H7 (cell line): ENCODE measurements at places on chromosomes 1 and 21. TPM values are rescaled to one million over a fixed set of nuclear protein-coding genes. Genes with fewer than 3 reads are reported as not detected.

Gene GNG12
- 42.8 and 48.1 TPM in 2 replicates for total RNA-seq

DNA sequence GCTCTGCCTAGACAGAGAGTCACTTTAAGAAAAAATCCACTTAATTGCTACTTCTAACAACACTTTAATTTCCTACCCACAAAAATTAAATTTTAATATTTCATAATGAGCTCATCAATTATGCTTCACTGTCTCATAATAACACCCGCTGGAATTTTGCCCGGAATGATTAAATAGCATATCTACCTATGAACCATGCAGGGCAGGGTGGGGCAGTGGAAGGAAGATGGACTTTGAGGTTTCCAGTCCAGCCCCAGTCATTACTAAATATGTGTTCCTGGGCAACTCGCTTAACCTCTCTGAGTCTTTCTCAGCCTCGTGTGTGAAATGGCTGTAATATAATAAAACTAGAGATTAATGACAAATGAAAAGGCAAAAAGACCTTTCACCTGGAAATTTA is 32.8 kb upstream of the SLC45A1 start:
- DNase-seq, result no peak

DNA sequence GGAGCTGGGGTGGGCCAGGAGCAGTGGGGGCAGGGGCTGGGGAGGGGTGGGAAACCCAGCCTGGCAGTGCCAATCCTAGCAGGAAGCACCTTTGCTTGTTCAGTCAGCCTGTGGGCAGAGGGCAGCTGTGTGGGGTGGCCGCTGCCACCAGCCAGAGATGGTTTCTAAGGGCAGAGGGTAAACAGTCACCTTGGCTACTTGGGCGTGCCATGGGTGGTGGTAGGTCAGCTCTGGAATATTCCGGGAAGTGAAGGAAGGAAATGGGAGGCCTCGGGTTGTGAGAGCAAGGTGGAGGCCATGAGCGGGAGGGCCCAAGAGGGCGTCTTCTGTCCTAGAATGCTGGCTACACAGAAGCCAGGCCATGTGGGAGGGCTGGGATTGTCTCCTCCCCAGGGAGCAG is 20.7 kb upstream of the WNT4 start:
- DNase-seq, result no peak

DNA sequence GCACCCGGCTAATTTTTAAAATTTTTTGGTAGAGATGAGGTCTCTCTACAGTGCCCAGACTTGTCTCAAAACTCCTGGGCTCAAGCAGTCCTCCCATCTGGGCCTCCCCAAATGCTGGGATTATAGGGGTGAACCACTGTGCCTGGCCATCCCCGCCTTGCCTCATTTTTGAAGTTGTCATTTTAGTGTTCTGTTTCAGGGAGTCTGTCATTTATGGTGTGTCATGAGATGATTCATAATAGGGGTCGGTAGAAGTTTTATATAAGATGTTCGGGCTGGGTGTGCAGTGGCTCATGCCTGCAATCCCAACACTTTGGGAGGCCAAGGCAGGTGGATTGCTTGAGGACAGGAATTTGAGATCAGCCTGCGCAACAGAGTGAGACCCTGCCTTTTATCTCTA is 8.5 kb downstream of the PRCC start:
- DNase-seq, result no peak

DNA sequence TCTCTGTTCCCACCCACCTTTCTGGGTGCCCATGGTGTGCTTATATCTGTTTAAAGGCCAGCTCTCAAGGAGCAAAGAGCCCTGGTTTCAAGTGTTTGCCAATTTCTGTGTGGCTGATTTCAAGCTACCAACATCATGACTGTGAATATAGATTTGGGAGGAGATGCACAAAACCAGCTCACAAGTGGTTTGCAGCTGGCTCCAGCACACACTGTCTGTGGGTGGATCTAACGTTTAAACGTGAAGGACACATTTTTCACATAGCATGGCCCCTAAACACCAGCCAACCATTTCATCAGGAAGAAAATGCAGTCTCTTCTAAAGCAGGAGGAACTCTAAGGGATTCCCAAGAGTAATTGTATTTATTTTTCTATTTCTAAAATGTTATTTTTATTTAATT is 65.2 kb downstream of the FCRL5 start:
- no peak for DNase-seq

DNA sequence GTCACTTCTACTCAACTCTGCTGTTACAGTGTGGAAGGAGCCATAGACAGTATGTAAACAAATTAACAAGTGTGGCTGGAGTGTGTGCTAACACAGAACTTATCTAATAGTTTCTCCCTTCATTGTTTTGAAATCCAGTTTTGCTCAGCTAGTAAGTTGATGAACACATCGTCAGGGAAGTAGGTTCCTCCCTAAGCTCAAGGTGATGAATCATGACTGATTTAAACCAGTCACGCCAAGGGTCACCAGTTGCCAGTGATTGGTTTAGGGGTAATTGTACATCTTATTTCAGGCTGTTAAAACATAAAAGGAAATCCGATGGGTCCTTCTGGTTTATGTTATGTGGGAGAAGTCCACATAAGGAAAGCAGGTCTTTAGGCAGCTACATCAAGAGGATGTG is 97.0 kb upstream of the CHODL start:
- DNase-seq, result no peak

GRCh38 chr1:246726255-246726679 is 2.1 kb downstream of the SCCPDH start:
- no peak for DNase-seq

DNA sequence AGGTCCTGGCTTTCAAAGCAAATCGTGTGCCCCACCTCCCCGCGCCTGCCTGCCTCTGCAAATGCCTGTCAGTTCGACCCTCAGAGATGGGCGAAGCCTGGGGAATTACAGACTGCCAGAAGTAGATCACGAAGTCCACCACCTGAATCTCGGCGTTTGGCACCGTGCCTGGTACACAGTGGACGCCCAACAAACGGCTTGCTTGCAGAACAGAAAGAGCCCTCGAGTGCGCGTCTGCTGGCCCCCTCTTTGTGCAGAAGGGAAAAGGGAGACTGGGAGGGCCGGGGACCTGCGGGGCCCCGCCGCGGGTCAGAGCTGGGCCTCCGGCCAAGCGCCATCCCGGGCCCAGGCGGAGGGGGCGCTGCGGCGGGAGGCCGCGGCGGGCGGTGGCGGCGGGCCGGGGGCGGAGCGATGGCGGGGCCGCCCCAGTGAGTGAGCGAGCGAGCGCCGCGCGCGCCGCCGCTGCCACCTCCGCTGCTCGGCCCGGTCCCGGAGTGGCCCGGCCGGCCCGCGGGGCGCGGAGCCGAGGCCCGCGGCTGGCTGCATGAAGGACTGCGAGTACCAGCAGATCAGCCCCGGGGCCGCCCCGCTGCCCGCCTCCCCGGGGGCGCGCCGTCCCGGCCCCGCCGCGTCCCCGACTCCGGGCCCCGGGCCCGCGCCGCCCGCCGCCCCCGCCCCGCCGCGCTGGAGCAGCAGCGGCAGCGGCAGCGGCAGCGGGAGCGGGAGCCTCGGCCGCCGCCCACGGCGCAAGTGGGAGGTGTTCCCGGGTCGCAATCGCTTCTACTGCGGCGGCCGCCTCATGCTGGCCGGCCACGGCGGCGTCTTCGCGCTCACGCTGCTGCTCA is at the start of gene ZDHHC18:
TSS of gene ZDHHC18 (plus strand) at position 428 of the 845 bp plus-strand sequence. CDS start at position 545, 117 bp downstream.
- DNase-seq, result peak; percentile 97
